ENCODE measurements at places on chromosomes 16 and 17. TPM values are rescaled to one million over a fixed set of nuclear protein-coding genes. Genes with fewer than 3 reads are reported as not detected.
A peak's percentile ranks its signal among the peaks of the same experiment; 100 is the strongest.

GRCh38 chr17:7220593-7221277 lies 997 bp downstream of the ACADVL start:
- peak; percentile 58 for DNase-seq

- no peak for DNase-seq
Observed at GRCh38 chr17:73947966-73948355, 255.5 kb upstream of the RPL38 start.

DNA sequence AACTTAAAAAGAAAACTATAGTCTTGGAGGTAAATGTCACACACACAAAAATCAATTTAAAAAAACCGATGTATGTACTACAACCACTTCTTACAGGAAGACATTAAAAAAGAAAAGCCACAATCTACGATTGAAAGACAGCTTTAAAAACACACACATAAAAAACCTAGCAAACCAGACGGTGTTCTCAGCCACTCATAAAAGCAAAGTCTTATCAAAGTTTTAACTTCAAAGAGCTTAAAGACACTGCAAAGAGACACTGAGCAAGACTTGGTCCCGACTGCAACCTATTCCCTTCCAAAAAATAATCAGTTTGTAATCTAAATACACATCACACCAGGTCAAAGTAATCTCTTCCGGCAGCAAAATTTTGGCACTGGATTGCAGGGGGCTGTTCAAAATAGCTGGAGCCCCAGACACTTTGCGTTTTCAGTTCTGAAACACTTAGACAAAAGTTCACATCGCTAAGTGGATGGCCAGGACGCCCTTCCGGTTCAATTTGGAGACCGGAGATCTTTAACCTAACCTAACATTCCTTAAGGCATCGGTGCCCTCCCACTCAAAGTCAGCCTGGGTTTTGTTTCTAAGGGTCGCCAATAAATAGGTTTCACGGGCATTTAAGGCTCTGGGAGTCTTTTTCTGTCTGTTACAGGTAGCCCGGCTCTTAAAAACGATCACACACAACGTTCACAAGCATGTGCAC lies 2.6 kb downstream of the ZCCHC14 start:
- DNase-seq, result no peak

DNA sequence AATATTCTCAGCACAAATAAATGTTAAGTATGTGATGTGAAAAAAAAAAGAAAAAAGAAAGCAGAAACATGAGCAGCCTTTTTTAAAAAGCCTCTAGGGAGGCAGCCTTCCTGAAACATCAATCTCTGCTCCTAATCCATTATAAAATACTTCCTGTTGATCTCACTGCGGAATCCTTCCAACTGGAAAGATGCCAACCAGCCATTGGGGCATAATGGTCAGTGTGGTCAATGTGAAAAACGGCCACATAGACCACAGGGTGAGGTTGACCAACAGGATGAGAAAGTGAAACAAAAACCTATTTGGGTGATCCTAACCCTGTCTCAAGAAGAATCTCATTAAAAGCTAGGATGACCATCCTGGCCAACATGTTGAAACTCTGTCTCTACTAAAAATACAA lies 26.1 kb upstream of the ABCA8 start:
- peak; percentile 54 for DNase-seq

DNA sequence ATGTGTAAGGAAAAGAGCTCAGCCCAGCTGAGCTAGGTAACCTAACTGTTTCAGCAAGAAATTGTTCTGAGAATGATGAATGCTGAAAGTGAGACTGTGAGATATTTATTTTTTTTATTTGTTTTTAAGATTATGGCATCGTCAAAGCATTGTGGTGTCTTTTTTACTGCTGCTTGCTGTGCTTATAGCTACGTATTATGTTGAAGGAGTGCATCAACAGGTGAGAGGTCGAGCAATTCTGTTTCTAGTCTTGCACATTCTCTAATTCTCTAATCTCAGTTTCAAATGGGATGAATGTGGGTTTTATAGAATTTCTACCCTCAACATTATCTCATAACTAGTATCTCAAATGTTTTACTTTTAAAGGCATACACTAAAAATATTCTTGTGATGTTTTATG lies 29.9 kb downstream of the VMP1 start:
- no peak for DNase-seq

DNA sequence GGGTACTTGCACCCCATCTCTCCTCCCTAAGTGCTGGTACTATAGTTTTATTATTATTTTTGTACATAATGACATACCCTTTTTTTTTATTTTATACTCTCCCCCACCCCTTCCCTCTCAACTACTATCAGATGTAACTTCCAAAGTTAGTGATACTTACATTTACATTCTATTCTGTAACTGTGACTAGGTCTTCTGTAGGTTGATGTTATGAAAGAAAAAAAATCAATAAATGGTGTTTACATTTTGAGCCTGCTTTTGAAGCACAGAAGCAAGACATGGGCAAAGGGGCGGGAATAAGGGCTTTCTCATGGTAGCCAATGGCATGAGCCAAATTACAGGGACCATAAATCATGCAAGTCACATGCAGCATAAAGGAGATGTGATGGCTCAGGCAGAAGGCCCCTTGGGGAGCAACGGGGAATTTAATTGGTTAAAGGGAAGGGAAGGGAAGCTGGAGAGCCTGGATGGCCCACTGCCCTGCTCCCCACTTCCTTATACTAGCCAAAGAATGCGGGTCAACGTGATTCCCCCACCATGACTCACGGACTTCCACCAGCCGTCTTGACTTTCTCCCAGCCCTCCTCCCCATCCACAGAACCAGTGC lies 2.4 kb upstream of the ACSF2 start:
- DNase-seq, result peak; percentile 56

DNA sequence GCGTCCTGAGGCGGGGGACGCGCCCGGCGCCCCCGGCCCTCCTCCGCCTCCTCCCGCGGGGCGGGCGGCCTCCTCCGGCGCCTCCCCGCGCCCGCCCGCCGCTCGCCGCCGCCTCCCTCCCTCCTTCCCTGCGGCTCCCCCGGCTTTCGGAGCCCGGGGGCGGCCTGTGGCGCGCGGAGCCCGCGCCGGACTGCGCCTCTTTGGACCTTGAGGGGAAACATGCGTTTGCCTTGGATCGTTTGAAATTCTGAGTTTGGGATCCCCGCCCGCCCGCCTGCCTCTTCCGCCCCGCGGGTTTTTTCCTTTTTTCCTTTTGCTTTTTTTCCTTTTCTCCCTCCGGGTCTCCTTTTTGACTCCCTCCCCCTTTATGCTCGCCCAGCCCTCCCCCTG lies 390 bp downstream of the ZNRF1 start:
- no peak for DNase-seq

- no peak for DNase-seq
Observed at GRCh38 chr17:81900181-81900820, 1.7 kb upstream of the NPB start.

DNA sequence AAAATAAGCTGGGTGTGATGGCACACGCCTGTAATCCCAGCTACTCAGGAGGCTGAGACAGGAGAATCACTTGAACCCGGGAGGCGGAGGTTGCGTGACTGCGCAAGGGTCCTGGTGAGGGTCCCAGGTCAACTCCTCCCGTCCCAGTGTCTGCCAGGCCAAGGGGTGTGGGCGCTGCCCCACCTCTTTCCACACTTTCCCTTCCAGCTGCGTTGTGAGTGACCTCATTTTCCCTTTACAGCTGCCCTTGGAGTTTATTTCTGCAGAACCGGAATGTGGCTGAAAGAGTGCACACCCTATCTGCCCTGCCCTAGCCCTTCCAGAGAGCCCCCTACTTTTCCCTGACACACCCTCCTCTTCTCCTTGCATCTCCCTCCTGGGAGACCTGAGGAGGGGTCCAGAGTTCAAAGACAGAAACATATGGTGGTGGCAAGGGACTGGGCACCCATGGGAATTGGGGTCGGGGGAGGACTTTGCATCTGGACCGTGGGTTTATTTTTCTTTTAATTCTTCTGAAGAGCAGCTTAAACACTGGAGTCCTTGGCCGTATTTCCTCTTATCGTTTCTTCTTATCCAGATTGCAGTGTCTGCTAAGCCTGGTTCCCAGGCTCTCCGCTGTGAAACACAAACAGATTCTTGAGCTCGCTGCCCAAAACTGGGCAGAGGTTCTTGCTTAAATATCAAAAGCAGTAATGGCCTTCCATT lies 20.9 kb downstream of the MRC2 start:
- no peak for DNase-seq

DNA sequence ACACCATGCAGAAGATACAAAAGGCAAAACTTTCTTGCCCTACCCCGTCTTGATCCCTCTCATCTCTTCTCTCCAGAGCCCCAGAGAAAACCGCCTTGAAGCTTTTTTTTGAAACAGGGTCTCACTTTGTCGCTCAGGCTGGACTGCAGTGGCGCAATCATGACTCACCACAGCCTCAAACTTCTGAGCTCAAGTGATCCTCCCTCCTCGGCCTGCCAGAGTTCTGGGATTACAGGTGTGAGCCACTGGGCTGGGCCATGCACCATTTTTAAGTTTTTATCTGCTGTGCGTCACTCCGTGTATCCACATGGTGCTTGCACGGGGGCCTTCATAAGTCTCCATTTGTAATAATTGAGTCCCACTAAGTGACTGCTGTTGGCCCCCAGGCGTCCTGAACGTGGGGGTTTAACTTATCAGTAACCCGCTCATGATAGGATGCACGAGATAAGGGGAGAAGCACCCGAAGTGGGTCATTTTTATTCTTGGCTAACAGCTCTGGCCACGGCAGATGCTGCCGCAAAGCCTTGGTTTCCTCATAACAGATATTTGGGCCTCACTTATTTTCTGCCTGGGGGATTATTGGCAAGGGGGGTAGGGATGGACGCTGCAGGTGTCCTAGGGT lies 8.6 kb downstream of the DNAH17 start:
- DNase-seq, result no peak

Gene KRT23
- 7.0 TPM for total RNA-seq

Gene IRX5
- 0.12 TPM for total RNA-seq

Gene SLC52A1
- total RNA-seq, result not detected

Gene SPATA22
- total RNA-seq, result 0.32 TPM

Gene SYCE1L
- 2.3 TPM for total RNA-seq

Gene KCNH4
- 0.06 TPM for total RNA-seq

Data from mucosa of gallbladder (tissue), 1 donor.